ENCODE measurements at places on chromosomes 11 and 22.
A peak's percentile ranks its signal among the peaks of the same experiment; 100 is the strongest.

- DNase-seq: no peak
Measured at GRCh38 chr11:76077575-76078150, 128.6 kb downstream of the WNT11 start.

GRCh38 chr22:40452730-40453487 lies 82.5 kb downstream of the SGSM3 start:
- no peak for DNase-seq

DNA sequence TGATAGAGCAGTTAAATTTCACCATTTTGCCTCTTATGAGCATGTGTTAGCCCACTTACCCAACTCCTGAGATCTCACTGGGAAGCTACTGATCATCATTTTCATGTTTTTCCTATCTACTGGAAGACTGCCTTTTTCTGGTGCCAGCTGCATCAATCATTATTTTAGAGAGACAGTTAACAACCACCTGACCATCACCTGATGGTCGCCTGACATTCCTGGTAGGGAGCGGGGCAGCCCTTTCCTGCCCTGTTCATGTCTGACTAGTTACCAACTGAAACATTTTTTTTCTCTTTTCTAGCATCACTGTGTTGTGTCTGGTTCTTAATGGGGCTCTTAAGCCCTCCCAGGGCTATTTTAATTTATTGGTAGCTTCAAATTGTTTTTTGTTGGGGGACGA lies 20.2 kb upstream of the PATL1 start:
- no peak for DNase-seq

GRCh38 chr11:75161506-75162095 lies 10.7 kb downstream of the SLCO2B1 start:
- no peak for DNase-seq

GRCh38 chr11:118049771-118050170 lies 27.1 kb upstream of the TMPRSS4 start:
- DNase-seq: no peak

DNA sequence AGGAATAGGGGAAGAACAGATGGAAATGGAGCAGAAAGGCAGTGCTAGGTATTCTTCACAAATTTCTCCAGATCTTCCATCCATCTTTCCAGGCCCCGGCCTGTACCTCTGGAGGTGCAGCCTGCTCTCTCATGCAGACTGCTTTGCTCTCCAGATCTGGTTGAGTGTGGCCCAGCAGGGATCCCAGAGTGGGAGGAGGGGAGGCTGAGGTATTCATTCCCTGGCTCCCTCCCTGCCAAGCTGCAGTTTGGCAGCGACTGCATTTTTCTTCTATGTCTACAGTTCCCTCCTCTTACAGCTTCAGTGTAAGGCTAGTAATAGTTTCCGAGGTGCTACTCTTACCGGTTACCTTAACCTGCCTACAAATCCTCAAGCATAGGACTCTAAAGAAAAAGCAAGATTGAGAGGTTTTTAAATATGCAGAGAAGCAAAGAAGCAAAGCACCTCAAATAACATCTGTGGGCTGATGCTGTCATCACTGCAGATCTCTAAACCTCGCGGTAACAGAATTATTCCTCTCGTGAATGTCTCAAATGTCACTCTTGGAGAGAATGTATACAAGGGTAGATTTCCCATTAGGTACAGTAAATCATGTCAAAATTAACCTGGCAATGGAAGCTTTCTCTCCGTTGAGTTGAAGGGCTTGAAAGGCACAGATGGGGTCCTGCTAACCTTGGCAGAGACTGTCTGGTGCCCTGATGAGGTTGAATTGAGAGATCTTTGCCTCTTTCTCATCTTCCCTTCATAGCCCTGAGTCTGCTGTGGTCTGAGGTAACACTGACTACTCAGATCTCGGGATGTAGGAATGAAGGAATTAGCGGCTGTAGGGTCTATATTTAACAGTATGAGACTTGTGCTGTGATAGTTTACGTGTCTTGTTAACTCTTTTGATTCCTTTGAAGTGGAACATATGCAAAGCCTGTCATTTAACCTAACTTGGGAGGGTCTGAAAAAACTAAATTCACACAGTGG lies 297.9 kb upstream of the C11orf87 start:
- DNase-seq: no peak

DNA sequence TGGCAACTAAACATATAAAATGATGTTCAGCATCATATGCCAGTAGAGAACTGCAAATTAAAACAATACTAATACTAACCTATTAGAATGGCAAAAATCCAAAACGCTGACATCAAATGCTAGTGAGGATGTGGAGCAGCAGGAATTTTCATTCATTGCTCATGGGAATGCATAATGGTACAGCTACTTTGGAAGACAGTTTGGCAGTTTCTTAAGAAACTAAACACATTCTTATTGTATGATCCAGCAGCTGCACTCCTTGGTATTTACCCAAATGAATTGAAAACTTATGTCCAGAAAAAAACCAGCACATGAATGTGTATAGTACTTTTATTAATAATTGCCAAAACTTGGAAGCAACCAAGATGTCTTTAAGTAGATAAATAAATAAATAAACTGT lies 258.0 kb downstream of the TENM4 start:
- no peak for DNase-seq

- no peak for DNase-seq
Measured at GRCh38 chr11:86056351-86056854, 12.5 kb downstream of the PICALM start.

DNA sequence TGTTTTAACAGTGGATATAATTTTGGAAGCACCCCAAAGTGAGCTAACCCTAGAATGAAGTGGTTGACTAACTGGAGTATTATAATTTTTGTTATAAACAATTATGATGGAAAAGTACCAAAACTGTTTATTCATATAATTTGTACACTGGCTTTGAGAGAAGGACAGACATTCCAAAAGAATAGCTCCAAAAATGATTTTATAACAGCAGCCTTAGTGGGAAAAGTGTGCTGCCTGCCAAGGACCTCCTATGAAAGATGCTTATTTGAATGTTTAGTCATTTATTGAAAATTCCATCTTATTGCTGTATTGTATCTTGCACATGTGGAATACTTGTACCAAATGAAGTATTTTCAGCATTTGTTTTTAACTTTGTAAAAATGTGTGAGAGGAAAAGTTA lies 169.8 kb downstream of the GUCY1A2 start:
- DNase-seq: no peak

DNA sequence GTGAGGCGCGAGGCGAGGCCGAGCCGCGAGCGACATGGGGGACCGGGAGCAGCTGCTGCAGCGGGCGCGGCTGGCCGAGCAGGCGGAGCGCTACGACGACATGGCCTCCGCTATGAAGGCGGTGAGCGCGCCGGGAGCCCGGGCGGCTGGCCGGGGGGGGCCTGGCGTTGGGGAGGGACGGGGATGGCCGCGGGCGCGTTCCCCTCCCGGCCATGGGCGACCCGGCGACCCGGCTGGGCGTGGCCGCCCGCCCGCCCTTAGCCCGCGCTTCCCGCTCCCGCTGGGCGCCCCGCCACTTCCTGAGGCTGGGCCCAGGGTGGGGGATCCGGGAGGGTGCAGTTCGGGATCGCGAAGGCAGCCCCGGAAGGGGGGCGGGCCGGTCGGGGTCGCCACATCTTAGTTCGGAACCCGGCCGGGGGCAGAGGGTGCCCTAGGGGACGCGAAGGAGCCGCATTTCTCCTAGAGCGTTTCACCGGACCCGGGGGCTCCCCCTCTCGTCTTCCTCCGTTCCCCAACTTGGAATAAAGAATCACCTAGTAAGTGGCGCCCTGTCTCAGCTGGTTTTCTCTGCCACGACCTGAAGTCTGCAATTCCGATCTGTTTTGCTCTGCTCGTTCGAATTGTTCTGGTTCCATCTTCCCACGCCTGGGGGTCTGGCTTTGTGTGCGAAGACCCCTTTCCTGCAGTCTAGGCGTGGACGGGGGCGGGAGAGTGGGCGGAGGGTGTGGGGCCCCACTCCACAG lies 536 bp downstream of the YWHAH start:
- DNase-seq: no peak

DNA sequence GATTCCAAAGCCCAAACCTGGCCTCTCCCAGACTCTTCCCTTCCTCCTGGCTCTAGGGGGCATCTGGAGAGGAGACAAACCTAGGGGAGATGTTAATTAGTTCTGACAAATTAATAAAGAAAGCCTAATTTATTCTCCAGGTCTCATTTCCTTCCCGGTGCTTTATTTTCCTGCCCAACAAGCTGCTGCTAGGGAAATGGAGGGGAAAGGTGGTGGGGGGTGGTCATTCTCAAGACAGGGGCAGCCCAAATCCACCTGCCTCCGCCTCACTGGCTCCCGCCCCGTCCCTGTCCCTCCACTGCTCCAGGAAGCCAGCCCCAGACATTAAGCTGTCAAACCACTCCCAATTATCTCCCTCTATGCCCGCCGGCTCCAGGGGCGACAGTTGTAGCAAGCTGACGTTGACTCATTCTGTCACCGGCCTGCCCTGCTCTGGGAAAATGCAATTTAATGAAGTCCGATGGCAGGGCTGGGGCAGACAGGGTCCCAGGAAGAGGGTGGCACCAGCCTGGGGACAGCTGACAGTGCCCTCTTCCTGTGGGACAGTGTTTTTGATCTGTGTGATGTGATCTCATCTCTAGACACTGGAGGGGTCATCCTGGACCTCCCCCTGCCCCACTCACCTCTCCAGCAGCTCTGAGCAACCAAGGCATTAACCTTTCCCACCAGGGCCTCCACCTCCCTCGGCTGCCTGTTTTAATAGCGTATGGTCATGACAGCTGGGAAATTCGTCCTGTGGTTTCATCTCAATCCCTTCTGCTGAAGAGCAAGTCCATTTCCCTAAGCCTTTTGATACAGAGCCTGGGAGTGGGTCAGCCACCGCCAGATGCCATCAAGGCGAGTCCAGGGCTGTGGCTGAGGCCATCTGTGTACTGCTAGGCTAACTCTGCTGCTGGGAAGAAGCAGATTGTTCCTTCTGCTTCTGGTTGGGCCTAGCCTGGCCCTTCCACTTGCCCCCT lies 27.1 kb downstream of the NECTIN1 start:
- DNase-seq: no peak

DNA sequence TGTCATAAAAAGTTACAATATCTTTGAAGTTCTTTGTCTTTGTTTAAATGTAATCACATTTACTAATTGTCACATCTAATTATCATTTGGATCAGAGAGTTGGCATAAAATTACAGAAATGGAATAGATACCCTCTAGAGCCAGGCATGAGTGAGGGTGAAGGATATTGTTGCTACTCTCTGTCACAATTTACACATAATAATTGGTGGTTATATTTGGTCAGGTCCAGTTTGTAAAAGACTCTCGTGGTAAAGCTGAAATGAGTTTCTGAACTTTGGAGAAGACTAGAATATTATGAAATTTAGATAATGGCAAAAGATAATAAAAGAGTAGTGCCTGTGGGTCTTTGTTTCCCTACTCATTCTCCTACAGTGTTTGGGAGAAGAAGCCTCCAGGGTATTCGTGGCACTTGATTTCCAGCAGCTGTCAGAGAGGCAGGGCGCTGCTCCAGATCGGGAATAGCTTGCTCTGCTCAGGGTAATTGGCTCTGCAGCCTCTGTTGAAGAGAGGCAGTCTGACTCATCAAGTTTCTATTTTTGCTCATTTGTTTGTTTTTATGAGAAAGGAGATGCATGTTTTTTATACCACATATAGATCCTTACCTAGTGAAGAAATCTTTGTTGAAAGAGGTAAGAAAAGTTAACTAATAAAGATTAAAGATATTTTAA lies 349.9 kb downstream of the CNTN5 start:
- no peak for DNase-seq

- DNase-seq: no peak
Measured at GRCh38 chr11:65892661-65893317, 2.3 kb downstream of the CCDC85B start.

- DNase-seq: no peak
Measured at GRCh38 chr11:128210148-128210940, 377.0 kb downstream of the ETS1 start.

- DNase-seq: no peak
Measured at GRCh38 chr11:78290293-78291176, 101.8 kb downstream of the USP35 start.

DNA sequence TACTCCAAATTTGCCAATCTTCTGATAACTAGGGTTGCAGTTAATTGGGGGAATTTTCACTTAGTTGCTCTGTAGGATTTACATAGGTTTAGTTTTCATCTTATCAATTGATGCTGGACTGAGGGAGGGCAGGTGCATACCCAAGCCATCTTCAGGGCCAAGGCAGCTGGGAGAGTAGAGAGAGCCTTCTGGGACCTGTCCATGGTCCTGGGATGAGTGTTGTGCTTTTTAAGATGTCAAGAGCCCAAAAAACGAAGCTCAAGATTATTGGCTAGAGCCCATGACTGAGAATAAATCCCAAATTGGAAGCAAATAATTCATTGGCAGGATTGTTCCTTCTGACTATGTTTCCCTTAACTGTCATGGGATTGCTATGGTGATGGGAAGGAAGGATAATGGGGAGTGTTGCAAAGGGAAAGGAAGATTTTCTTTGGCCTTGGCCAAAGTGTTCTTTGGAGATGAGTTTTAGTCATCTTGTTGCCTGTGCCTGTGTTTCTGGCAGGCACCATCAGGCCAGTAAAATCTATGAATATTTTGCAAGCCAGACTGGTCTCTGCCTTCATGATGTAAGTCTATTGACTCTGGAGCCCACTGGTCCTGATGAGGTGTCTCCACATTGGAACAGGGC lies 4.5 kb downstream of the SLC22A6 start:
- no peak for DNase-seq

DNA sequence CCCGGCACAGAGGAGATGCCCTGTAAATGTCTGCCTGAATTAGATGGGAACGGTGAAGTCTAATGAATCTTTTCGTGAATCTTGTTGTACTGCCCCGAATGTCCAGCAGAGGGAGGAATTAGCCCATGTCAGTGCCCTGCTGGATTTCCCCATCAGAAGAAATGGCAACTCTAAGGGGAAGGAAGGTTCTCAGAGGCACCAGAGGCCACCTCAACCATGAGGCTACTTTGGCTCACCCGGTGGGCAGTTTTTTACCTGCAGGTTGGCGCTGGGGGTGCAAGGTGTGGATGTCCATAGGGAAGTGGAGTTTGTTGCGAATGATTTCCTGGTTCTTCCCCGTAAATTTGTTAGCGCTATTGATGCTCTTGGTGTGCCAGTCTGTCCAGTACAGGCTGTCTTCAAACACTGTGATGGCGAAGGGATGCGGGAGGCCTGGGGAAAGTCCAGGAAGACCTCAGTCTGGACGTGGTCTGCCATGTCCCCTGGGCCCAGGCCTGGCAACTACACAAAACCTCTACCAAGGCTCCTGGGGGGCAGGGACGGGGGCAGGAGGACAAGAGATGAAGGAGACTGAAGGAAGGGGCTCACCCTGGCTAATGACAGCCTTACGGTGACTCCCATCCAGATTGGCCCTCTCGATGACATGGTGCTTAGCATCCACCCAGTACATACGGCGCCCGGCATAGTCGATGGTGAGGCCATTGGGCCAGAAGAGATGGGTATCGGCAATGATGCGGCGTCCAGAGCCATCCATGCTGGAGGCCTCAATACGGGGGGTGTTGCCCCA lies 28.5 kb downstream of the LRP4 start:
- peak; percentile 33 for DNase-seq

GRCh38 chr11:82995235-82995634 lies 76.5 kb downstream of the RAB30 start:
- DNase-seq: no peak

DNA sequence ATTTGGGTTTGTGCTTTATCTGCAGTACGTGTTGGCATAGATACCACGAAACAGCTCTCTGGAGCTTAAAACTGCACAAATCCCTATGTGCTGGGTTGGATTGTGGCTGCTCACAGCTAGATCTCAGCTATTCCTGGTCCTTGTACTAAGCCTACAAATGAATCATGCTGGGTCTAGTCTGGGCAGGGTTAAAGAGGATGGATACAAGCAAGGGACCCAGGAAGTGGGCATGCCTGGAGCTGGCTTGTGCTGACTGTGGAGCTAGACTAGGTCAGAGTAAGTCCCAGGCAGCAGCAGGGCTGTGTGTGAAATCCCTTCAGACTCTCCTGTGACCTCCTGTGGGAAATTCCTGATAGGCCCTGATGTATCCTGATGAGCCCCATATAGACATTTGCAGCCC lies 3.9 kb upstream of the E2F8 start:
- no peak for DNase-seq

GRCh38 chr11:100738701-100739270 lies 51.7 kb downstream of the ARHGAP42 start:
- DNase-seq: no peak
